ENCODE measurements at places on chromosomes 4 and X. TPM values are rescaled to one million over a fixed set of nuclear protein-coding genes. Genes with fewer than 3 reads are reported as not detected.

Gene TRIM60
- not detected for polyA plus RNA-seq

Gene TLL1
- not detected for polyA plus RNA-seq

Gene PPID
- polyA plus RNA-seq = 15.4 TPM

Gene PLXNA3
- polyA plus RNA-seq = 20.6 TPM

Gene PRRG3
- polyA plus RNA-seq = not detected

Gene SMIM10
- not detected for polyA plus RNA-seq

Gene RAB40A
- polyA plus RNA-seq = 0.11 TPM

Gene EGF
- 0.08 TPM for polyA plus RNA-seq

Gene CBR4
- 7.3 TPM for polyA plus RNA-seq

Gene GPRIN3
- polyA plus RNA-seq = not detected

DNA sequence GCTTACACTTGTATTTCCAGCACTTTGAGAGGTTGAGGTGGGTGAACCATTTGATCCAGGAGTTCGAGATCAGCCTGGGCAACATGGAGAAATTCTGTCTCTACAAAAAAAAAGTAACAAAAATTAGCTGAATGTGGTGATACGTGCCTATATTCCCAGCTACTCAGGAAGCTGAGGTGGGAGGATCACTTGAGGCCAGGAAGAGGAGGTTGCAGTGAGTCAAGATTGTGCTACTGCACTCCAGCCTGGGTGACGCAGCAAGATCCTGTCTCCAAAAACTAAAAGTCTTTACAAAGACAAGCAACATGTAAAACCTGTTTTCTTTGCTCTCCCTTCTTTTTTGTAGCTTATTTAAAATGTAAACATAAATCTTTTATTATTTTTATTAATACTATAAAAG is 1156.1 kb downstream of the FAT4 start:
- H3K4me3 ChIP-seq = no peak overlapping the region
- H3K4me1 ChIP-seq = no peaks in the 10 kb centered on the region
- no peaks in the 10 kb centered on the region for H3K27me3 ChIP-seq
- H3K36me3 ChIP-seq = no peaks in the 10 kb centered on the region
- no peak overlapping the region for H3K27ac ChIP-seq

DNA sequence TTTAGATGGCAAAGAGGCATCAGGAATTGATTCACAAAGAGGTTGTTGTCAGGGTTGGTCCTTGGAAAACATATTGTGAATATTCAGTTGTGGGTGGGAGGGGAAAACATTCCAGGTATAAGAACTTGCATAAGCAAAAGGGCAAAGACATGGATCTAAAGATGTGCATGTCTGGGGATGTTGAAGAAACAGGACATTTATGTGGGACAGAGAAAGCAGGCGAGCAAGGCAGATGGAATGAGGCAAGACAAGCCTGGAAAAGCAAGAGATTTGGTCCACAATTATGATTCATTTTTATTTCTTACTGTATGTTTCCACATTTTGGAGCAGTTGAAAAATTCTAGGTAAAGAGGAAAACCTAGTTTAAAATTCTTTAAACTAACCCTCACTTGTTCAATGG is 134.9 kb upstream of the CXXC4 start:
- no peak overlapping the region for H3K4me3 ChIP-seq
- no peaks in the 10 kb centered on the region for H3K4me1 ChIP-seq
- no peak for DNase-seq
- H3K27ac ChIP-seq = no peak overlapping the region
- no peaks in the 10 kb centered on the region for H3K27me3 ChIP-seq

GRCh38 chrX:154366666-154367055 is 7.8 kb downstream of the FLNA start:
- no peak for DNase-seq
- H3K4me1 ChIP-seq = peaks cover 12% of the 10 kb centered on the region
- H3K36me3 ChIP-seq = peaks cover 35% of the 10 kb centered on the region
- no peaks in the 10 kb centered on the region for H3K27me3 ChIP-seq
- no peak overlapping the region for H3K4me3 ChIP-seq
- no peak overlapping the region for H3K27ac ChIP-seq

GRCh38 chrX:69022430-69022829 is 142.8 kb downstream of the PJA1 start:
- H3K4me1 ChIP-seq = peaks cover 17% of the 10 kb centered on the region
- H3K27ac ChIP-seq = no peak overlapping the region
- no peak for DNase-seq
- no peaks in the 10 kb centered on the region for H3K27me3 ChIP-seq

- DNase-seq = no peak
- no peak overlapping the region for H3K27ac ChIP-seq
- no peaks in the 10 kb centered on the region for H3K4me1 ChIP-seq
- no peaks in the 10 kb centered on the region for H3K27me3 ChIP-seq
Measured at GRCh38 chr4:185730849-185731608, 81.0 kb downstream of the SORBS2 start.

GRCh38 chr4:45692131-45692735 is 431.6 kb downstream of the GABRG1 start:
- DNase-seq = no peak
- no peaks in the 10 kb centered on the region for H3K27me3 ChIP-seq
- H3K4me3 ChIP-seq = no peak overlapping the region
- H3K36me3 ChIP-seq = no peaks in the 10 kb centered on the region

DNA sequence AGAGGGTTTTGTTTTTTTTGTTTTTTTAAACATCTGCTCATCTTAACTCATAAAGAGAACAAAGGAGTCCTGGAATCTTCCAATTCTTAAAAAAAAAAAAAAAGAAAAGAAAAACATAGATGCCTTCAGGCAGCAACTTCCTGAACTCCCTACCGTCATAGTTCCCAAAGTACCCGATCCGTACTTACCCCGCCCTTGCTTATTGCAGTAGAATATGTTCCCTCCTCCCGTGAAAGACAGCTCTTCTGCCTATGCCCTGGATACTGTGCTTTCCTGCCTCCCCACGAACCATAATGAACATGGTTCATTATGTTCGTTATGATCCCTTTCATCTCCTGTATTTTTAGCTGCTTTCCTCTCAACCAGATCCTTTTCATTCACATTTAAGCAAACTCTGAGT is 40.3 kb downstream of the KLHL5 start:
- H3K4me1 ChIP-seq = peaks cover 5% of the 10 kb centered on the region
- no peak overlapping the region for H3K27ac ChIP-seq
- peaks cover 26% of the 10 kb centered on the region for H3K36me3 ChIP-seq

DNA sequence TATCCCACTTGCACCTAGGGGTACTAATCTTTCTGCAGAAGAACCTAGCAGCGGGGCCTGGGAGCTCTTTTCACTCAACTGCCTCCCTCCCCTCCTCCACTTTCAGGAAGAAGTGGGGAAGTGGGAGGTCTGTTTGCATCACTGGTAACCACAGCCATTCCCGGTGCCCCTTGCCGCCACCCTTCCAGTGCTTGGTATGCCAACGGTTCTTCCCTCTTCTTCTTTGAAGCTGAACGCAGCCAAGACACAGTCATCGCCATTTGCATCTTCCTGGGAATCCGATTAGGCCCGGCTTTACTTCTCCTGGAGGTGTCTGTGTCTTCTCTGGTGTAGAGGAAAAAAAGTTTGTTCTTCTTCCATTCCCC is 47.2 kb upstream of the RBPJ start:
- H3K36me3 ChIP-seq = no peaks in the 10 kb centered on the region
- no peaks in the 10 kb centered on the region for H3K27me3 ChIP-seq
- no peak for DNase-seq
- no peak overlapping the region for H3K4me3 ChIP-seq
- H3K4me1 ChIP-seq = no peaks in the 10 kb centered on the region

- H3K27me3 ChIP-seq = no peaks in the 10 kb centered on the region
- no peaks in the 10 kb centered on the region for H3K36me3 ChIP-seq
- H3K4me3 ChIP-seq = no peak overlapping the region
- H3K27ac ChIP-seq = no peak overlapping the region
Measured at GRCh38 chrX:121802881-121803412, 755.5 kb downstream of the GLUD2 start.

DNA sequence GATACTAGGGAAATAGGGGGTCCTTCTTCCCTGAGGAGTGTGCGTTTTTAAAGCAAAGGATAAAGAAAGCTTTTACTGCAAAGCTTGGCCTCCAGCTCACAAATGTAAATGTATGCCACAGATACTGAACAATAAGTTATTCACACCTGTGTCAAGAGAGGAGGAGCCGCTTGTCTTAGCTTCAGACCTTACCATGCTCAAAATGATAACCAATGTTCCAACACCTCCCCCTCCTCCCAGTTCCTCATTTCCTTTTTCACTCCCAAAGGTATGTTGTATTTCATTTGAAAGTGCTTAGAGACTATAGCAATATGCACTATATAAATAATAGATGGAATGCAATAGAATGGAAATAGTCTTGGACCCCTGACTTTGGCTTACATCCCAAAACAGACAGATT is 47.0 kb upstream of the RAPGEF2 start:
- H3K36me3 ChIP-seq = no peaks in the 10 kb centered on the region
- H3K27me3 ChIP-seq = 0 out of 2 replicates have a peak, but pooled peaks cover 1% of the 10 kb centered on the region
- no peak overlapping the region for H3K4me3 ChIP-seq
- DNase-seq = no peak
- no peaks in the 10 kb centered on the region for H3K4me1 ChIP-seq

DNA sequence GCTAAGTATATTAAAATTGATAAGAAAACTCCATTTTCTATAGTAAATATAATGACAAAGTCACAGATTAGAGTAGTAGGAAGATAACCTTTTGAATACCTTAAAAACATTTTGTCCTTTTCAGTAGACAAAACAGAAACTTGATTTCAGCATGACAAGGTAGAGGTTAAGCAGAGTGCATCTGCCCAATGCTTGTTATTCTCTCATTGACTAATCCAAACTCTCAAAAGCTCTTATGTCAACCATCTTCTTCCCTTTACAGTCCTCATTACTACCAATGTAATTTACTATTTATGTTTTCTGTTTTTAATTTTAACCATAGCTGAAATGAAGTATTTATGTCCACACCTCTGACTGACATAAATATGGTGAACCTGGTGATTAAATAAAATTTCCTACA is 11.1 kb downstream of the NIPAL1 start:
- DNase-seq = no peak
- no peak overlapping the region for H3K4me3 ChIP-seq
- peaks cover 9% of the 10 kb centered on the region for H3K4me1 ChIP-seq

DNA sequence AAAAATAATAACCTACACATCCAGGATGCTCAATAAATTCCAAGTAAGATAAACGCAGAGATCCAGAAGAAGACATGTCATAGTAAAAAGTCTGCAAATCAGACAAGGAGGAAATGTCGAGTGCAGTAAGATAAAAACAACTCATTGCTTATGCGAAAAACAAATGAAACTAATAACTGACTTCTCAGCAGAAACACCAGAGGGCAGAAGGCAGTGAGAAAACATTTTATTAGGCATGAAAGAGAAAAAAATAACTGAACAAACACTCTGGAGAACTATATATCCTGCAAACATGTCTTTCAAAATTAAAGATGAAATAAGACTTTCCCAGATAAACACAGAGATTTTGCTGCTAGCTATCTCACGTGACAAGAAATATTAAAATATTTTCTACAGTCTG is 201.3 kb upstream of the CTSO start:
- DNase-seq = no peak
- H3K36me3 ChIP-seq = no peaks in the 10 kb centered on the region
- no peak overlapping the region for H3K27ac ChIP-seq
- H3K27me3 ChIP-seq = no peaks in the 10 kb centered on the region

GRCh38 chrX:15679246-15679645 is 14.6 kb upstream of the CLTRN start:
- no peak overlapping the region for H3K27ac ChIP-seq
- DNase-seq = no peak
- 0 out of 3 replicates have a peak, but pooled peaks cover 2% of the 10 kb centered on the region for H3K36me3 ChIP-seq
- no peak overlapping the region for H3K4me3 ChIP-seq
- H3K27me3 ChIP-seq = no peaks in the 10 kb centered on the region

DNA sequence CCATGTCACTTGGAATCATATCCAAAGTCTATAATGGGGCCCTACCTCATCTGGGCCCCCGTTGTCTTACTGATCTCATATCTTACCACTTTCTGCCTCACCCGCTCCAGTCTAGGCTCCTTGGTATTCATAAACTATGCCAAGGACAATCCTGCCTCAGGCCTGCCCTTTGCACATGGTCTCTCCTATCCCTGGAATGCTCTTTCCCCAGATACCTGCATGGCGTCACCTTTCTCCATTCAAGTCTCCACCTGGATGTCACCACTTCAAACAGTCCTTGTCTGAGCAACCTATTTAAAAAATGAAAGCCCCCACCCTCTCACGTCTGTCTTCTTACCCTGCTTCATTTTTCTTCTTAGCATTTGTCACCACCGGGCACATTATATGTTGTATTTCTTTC is 8.2 kb downstream of the VGLL1 start:
- no peak overlapping the region for H3K4me3 ChIP-seq
- no peaks in the 10 kb centered on the region for H3K4me1 ChIP-seq
- no peak overlapping the region for H3K27ac ChIP-seq
- H3K36me3 ChIP-seq = no peaks in the 10 kb centered on the region
- DNase-seq = no peak
- H3K27me3 ChIP-seq = no peaks in the 10 kb centered on the region

DNA sequence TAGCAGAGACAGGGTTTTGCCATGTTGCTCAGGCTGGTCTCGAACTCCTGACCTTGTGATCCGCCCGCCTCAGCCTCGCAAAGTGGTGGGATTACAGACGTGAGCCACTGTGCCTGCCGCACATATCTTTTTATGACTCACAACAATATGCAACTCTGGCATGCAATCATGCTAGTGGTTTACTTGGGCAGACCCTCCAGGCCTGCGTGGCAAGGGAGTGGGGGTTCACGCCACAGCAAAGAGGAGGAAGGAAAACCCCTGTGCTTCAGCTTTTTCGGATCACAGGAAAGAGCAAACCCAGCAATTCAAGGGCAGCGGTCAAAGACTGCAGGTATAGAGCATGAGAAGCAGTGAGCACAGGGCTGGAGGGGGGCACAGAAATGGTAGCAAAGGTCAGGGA is 48.3 kb upstream of the CD99 start:
- DNase-seq = no peak
- H3K27ac ChIP-seq = no peak overlapping the region
- no peak overlapping the region for H3K4me3 ChIP-seq
- no peaks in the 10 kb centered on the region for H3K27me3 ChIP-seq
- H3K36me3 ChIP-seq = 0 out of 2 replicates have a peak, but pooled peaks cover 1% of the 10 kb centered on the region

- no peak overlapping the region for H3K4me3 ChIP-seq
- no peaks in the 10 kb centered on the region for H3K36me3 ChIP-seq
- H3K27me3 ChIP-seq = no peaks in the 10 kb centered on the region
- no peak overlapping the region for H3K27ac ChIP-seq
- no peaks in the 10 kb centered on the region for H3K4me1 ChIP-seq
Measured at GRCh38 chr4:164659765-164660164, 94.2 kb upstream of the SMIM31 start.

Measured in HepG2 (cell line).